Esophagus muscularis mucosa (tissue), 4 donors: ENCODE measurements at places on chromosomes 11 and 22.
A peak's percentile ranks its signal among the peaks of the same experiment; 100 is the strongest.

GRCh38 chr11:94219771-94220170, 84.6 kb upstream of the IZUMO1R start:
- no peak for DNase-seq

DNA sequence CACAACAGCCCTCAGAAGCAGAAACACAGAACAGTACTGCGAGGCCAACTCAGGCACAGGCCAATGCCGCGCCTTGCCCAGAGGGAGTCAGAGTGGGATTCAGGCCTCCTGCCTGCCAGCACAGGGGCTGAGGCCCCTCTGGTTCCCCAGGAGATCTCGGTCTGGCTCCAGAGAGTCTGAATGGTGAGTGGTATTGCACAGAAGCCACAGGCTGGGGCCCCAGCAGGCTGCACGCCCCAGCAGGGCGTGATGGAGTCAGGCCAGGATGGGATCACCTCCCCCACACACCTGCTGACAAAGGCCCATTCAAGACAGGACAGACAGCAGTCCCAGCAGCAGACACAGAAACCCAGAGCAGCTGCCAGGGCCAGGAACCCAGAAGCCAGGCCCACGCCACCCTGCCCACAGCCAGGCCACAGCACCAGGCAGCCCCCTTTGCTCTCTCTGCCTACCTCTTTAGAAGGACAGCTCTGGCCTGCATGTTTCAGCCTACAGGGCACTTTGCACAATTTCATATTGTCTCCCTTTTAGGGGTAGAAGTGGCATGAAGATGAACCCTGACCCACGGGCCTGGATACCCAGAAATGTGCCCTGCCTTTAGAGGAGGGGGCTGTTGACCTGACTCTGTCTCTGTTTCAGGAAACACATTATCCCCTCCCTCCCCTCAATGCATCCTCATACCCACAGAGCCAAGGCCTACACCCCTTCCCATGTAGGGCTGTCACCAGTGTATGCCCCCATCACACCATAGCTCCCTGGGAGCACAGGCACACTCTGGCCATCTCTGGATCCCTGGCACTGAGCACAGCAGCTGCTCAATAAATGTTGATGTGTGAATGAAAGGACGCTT, 6.1 kb downstream of the FXYD6 start:
- no peak for DNase-seq

DNA sequence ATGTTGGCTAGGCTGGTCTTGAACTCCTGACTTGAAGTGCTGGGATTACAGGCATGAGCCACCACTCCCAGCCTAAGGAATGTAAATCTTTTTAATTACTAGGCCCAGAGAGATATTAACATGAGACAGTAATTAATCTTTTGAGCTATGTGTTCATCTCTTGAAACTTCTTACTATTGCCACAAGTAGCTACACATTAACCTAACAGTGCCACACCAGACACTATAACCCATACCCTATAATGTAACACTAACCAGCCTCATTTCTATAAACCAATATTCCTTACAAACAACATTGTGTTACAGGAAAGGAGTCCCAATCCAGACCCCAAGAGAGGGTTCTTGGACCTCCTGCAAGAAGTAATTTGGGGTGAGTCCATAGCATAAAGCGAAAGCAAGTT, 8.0 kb upstream of the COX8A start:
- no peak for DNase-seq

DNA sequence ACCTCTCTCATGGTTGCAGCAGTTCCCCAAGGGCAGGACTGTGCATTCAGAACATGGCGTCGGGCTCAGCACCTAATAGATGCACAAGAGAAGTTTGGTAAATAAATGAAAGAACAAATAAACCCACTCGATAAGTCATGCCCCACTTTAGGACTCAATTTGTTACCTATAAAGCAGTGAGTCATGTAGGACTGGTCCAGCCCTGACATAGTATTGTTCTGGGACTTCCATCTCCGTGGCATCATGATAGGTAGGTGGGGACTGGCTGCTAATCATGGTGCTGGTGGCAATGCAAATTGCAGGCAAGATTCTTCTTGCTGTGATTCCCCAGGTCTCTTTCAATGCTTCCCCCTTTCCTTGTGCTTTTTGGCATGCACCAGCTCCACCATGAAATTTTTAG, 118.2 kb upstream of the CSNK2A3 start:
- DNase-seq, result no peak

GRCh38 chr11:20452585-20452984, 65.1 kb downstream of the PRMT3 start:
- DNase-seq, result no peak

DNA sequence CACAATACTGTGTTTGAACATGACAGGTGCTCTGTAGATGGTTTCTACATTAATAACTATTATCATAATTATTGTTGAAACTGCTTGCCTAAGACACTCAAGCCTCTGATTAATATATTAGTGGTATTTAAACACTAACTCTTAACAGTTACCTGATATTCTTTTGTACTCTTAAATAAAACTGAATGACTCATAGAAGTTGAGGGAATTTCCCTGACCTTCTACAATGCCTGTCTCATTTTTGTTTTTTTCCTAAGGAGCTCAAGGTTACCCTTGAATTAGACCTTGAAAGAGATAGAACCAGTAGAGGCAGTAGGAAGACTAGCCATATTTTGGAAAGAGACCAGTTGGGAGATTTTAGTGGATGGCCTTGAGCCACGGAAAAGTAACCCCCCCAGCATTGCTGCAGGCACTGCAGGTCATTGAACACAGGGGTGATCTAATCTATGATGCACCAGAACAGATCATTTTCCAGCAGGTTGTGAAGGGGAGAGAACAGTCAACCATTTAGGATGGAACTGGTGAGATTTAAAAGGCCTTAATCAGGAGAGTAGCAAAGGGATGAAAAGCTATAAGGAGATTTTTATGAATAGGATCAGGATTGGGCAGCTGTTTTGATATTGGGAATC, 148.3 kb downstream of the PGR start:
- DNase-seq, result no peak

DNA sequence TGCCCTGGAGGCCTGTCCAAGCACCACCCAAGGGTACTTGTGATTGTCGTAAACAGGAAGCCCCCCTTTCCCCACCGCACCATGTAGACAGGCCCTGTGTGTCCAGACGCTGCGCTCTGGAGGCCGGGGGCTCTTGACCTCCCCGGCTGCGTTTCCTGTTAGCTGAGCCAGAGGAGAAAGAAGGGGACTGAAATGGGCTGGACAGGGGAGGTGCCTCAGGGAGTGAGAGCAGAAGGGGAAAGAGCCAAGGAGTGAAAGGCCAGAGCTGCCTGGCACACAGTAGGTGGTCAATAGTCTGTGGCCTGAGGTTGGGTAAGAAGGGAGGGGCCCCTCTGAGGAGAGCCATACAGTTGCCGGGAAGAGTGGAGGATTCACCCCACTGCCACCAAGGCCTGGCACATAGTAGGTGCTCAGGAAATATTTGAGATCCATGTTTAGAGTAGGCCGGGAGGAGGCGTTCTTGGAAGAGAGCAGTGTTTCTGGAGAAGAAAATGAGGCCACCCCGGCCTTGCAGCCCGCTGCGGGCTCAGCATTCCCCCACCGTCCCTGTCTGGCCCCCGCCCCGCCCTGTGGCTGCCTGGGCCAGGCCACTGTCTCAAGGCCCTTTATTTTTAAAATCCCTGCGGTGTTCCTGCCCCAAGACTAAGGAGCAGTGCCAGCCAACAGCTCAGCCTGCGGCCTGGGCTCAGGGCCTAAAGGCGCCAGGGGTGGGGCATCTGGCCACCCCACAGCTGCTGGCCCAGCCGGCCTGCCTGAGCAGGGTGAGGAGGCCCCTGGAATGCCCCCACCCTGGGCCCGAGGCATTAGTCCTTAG, 13.6 kb upstream of the CDC42EP1 start:
- DNase-seq, result no peak

- DNase-seq, result no peak
These were observed 16.9 kb upstream of the TMA7B start for GRCh38 chr22:39943337-39943736.

DNA sequence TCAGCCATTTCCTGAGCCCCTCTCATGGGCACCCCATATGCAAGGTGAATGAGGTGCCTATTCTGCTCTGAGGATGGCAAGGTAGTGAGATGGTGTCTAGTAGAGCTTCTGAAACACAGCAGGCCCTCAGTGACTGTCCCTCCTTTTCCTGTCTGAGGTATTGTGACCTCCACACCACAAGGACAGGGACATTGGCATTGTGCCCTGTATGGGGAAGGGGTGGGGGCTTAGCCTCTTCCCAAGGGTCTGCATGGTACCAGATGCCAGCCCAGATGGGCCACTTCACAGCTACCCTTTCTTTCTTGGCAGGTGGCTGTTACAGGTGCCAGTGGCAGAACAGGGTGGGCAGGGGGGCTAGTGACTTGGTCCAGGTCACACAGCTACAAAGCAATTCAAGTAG, 78.8 kb downstream of the CABIN1 start:
- no peak for DNase-seq

- DNase-seq, result no peak
These were observed 16.2 kb downstream of the SWAP70 start for GRCh38 chr11:9680028-9680427.

- DNase-seq, result no peak
These were observed 41.5 kb upstream of the CNTN5 start for GRCh38 chr11:98979205-98979604.

DNA sequence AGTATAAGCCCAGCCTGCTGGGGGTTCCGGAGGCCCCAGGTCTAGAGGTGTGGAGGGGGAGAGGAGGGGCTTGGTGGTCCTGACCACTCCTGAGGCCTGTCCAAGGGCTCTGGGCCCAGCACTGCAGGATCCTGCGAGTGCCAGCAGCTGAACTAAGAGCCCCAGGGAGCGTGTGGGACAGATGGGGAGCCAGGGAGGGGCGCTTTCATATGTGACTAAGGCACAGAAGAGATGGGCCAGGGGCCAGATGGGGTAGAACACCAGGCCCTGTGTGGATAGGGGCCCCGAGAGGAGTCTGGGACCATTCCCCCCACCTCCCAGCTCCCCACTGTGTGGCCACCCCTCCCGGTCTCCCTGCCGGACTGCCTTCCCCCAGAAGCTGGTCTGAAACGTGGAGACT, 18.4 kb downstream of the MAFF start:
- DNase-seq, result no peak

DNA sequence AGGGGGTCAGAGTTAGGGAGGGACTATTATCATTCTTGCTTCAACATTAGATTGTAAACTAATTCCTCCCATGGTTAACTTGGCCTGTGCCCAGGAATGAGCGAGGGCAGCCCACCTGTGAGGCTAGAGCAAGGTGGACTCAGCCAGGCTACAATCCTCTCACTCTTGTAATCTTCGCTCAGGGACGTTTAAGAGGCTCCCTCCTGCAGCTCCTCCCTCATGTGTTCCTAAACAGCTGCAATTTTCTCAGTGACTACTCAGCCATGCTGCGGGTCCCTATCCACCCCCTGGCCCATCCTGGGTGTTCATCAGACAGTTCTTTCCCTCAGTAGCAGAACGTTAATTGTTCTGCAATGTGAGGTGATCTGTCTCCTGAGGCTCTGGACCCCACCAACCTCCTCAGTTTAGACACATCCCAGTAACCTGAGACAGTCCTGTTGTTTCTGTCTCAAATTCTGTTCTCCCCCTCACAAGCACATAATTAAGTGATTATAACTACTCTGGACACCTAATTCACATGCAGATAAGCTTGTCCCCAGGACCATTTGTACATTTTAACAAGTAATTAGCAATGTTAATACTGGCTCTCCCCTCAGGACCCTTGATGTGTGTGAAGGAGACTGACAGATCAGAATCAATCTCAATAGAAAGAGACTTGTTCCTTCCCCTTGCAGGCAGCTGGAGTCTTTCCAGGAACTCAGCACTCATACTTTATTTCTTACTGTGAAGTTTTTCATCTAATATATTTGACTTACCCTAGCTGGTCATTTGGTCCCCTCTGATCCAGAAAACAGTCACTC, 337.2 kb upstream of the B3GAT1 start:
- DNase-seq, result no peak

DNA sequence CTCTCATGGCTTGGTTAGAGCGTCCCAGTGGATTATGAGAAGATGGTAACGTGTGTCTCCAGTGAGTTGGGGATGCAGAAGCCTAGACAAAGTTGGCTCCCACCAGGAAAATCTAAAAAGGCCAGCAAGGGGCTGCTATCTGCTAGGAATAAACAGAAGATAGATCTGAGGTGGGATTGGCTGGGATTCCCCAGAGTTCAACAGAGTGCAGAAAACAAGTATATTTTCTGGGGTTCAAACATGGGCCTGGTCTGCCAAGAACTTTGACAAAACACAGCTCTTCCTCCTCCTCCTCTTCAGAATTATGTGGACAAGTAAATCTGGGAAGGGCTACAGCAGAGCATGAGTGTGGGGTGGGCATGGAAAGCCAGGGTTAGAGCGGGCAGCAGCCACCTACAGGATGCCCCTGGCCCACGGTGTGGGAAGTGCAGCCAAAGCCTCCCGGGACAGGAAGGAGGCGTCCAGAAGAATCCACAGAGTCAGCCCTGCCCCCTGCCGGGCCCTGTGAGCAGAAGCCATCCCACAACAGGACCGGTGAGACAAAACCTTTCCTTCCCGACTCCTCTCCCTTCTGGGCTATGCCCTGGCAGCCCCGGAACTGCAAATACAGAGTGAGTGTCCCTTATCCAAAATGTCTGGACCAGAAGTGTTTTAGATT, 67.1 kb downstream of the CD82 start:
- DNase-seq, result peak; percentile 89

DNA sequence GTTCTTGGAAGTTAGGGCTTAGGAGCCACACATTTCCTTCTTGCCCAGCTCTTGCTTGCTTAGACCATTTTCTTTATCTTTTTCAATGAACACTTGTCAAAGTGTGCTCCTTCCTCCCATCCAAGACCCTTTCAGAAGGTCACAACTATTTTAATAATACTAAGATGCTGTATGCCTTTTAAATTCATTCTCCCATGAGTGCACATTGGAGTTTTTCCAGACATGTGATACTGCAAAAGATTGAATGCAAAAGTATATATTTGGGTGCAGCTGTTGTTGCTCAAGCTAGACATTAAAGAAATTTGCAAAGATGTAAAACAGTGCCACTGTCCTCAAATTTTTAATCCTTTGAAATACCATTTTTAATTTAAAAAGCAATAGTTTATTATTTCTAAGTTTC, 69.3 kb upstream of the TNRC6B start:
- DNase-seq, result no peak

DNA sequence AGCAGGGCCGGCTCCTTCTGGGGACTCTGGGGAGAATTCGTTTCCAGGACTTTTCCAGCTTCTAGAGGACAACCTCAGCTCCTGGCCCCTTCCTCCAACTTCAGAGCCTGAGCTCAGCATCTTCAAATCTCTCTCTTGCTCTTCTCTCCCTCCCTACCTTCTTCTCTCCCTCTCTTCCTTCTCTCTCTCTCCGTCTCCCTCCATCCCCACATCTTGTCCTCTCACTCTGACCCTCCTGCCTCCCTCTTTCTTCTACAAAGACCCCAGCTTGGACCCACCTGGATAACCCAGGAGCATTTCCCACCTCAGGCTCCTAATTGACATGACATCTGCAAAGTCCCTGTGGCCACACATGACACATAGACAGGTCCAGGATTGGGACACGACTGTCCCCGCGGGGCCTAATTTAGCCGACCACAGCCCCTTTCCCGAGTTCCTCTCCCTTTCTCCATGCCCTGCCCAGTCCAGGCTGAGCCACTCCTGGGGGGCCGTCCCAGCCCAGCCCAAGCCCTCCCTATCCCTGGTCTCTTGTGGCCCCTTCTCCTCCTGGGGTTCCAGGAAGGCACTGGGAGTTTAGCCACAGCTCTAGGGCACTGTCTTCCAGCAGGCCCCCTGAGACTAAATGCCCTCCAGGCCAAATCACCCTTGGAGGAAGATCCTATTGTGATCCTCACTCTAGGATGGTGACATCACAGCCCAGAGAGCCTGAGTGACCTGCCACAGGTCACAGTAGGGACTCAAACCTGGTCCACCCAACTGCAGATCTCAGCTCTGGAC, 36.9 kb downstream of the IGLL5 start:
- no peak for DNase-seq

GRCh38 chr11:19672586-19673206, 39.9 kb upstream of the NAV2 start:
- DNase-seq, result no peak

GRCh38 chr11:31412946-31413345, 43.3 kb downstream of the DNAJC24 start:
- DNase-seq, result no peak
